Breast epithelium (tissue), 4 donors: ENCODE measurements at places on chromosomes 7 and 10. TPM values are rescaled to one million over a fixed set of nuclear protein-coding genes. Genes with fewer than 3 reads are reported as not detected.
A peak's percentile ranks its signal among the peaks of the same experiment; 100 is the strongest.

GRCh38 chr7:47647181-47647917 is 65.4 kb upstream of the TNS3 start:
- no peak for DNase-seq

Gene CYP17A1
- not detected for total RNA-seq

DNA sequence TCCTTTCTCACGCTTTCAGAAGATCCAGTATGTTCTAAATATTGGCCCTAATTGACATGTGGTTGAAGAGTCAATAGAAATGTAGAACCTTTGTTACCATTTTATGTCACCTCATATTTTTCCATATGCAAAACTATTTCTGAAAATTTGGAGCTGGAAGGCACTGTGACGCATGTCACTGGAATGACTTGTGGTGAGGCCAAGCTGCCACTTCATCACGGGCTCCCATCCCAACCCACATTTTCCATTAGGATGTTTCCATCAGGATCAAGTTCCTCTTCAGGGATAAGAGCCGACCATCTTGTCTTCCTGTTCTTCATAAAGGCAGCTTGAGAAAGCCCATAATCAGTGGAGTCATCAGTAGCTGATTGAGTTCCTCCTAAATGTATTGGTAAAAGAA is 1241.7 kb downstream of the GATA3 start:
- DNase-seq = no peak

Gene CPXM2
- 16.7 TPM for total RNA-seq

- peak; percentile 54 for DNase-seq
Observed at GRCh38 chr10:10911471-10911921, 106.2 kb upstream of the CELF2 start.

Gene HTRA1
- 152 TPM for total RNA-seq

DNA sequence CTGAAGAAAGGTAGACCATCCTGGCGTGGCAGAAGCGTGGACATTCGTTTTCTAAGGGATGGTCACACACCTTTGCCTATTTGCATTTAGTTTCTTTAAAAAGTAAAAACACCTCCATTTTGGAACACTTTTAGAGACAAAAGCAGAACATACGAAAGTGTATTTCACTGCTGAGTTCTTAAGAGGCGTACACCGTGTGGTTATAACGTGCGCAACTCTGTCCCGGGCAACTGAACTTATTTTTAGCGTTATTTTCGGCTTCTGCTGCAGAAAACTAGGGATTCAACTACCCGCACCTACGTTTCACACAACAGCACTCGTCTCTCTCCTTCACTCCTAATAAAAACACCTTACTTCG is 557 bp upstream of the LSM8 start:
- DNase-seq = no peak

Gene GJD4
- not detected for total RNA-seq

DNA sequence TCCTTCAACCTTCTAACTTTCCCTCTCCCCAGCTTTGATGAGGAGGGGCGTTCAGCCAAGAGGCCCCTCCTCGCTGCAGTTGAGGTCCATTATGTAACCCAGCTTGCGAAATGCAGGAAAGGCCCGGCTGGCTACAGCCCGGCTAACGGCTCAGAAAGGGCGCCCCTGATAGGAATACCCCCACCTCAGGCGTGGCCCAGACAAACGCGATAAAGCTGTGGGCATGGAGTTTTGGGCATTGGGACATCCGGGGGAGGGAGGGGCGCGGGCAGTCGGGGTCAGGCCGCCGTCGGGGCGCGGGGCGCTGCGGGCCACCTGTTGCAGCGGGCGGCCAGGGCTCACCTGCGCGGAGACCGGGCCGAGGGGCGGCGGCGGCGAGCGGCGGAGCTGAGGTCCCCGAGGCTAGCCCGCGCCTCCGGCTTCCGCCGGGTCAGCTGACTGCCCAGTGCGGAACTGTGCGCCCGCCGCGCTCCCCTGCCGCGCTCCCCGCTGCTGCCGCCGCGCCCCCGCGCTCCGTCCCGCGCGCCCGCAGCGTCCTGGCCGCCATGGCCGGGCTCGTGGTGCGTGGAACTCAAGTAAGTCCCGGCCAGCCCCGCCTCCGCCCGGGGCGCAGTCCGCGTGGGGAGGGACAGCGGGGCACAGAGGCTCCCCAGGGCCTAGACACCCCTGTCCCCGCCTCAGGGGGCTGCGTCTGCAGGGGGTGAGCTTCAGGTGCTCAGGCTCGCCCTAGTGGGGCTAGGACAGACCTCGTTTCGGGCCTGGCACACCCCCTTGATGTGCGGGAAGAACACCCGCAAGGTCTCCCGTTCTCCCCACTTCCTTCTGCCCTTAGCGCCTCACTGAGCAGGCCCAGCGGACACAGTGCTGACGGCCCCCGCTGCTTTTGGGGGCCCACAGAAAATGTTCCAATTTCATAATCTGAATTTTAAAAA is at the start of gene LRMDA:
LRMDA (plus strand) TSS at position 445 of the 932 bp plus-strand sequence.
- no peak for DNase-seq

Gene TIAL1
- total RNA-seq = 73.3 TPM

GRCh38 chr10:29829776-29830175 is 195.0 kb upstream of the SVIL start:
- no peak for DNase-seq

DNA sequence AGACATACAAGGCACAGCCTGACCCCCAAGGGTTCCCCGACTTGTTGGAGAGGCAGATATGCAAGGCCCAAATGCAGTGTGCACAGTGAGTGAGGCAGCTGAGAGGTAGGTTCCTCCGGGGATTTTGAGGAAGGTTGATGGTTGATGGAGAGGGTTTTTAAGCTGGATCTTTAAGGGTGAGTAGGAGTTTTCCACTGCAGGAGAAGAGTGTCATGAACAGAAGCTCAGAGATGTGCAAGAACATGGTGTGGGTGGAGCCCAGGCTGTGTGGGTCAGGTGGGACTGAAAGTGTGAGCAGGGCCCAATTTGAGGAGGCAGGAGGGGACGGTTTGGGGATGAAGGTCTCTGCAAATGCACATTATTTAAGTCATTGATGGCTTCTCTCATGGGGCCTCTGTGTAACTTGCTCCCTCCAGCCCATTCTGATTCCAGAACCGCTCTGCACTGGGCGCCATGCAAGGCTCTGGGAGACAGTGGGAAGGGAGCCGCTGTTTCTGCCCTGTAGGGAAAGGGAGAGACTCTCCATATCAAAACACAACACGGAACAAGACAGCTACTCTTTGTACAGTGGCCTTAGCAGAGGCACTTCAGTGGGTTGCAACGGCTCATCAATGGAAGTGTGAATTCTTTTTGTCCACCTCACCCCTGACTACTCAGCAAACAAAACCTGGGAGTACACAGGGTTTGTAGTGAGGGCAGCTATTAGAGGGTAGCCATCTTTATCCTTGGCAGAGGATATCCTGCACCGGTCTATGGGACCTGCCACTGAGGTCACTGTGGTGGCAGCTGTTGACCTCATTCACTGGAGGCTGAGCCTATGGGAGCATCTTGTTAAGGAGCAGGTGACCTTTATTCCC is 29.7 kb downstream of the RAMP3 start:
- peak; percentile 10 for DNase-seq

Gene DPY19L1
- total RNA-seq = 17.4 TPM

GRCh38 chr10:1732564-1732996 is 4.7 kb downstream of the ADARB2 start:
- DNase-seq = no peak

DNA sequence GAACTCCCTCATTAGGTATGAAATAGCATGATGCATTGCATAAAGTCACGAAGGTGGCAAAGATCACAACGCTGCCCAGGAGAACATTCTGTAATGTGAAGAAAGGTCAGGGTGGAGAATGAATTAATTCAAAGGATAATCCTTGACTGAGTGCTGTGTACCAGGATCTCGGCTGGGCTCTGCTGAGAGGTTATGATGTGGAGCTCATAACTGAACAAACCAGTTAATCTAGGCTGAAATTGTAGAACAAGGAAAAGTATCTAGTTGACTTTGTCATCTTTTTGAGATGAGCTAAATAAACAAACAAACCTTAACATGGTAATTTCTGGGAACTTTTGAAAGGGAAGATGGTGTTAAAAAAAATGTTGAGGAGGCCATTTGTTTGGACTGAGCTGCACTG is 6.1 kb downstream of the MSMB start:
- no peak for DNase-seq

- no peak for DNase-seq
Observed at GRCh38 chr7:70190281-70190680, 592.0 kb downstream of the AUTS2 start.

Gene SLC26A5
- total RNA-seq = 3.6 TPM

DNA sequence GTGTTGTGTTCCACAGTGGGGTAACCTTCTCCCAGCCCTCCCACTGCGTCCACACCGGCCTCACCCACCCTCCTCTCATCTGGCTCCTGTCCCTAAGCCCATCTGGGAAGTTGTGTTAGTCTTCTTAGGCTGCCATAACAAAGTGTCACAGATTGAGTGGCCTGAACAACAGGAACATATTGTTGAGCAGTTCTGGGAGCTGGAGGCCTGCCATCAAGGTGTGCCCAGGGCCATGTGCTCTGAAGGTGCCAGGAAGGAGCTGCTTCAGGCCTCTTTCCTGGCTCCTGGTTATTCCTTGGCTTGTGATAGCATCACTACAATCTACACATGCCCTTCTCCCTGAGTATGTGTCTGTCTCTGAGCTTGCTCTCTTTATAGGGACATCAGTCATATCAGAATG is 327.6 kb upstream of the COBL start:
- DNase-seq = no peak

GRCh38 chr7:24457219-24457558 is 116.1 kb upstream of the PALS2 start:
- no peak for DNase-seq

Gene PON3
- 5.9 TPM for total RNA-seq

Gene UTF1
- total RNA-seq = not detected

- DNase-seq = no peak
Observed at GRCh38 chr10:72981882-72982529, 27.4 kb upstream of the PLA2G12B start.

- DNase-seq = no peak
Observed at GRCh38 chr7:151899513-151900360, 22.8 kb upstream of the PRKAG2 start.

DNA sequence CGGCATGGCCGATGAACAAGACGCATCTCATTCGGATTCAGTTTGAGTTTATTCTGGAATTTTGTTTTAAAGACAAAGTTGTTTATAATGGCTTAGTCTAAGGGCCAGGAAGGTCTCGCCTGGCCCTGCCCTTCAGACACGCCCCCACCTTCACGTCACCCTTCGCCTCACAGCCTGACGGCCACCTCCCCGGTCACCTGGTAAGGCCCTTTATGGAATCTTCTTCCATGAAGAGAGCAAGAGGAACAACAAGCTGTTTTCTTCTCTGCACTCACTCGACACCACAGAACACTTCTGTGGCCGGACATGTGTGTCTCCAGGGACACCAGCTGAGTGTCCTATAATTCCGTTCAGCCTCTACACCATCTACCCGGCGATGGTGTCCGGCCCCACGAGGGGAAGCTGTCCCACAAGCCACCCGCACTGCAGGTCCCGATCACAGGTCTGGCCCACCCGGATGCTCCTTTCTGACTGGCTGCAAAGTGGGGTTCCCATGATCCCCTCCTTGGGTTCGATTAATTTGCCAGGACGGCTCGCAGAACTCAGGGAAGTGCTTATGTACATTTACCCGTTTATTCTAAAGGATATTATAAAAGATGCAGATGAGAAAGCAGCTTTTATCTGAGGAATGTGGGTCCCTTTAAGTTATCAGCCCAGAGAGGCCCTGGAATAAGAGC is 17.4 kb upstream of the KNDC1 start:
- peak; percentile 38 for DNase-seq

DNA sequence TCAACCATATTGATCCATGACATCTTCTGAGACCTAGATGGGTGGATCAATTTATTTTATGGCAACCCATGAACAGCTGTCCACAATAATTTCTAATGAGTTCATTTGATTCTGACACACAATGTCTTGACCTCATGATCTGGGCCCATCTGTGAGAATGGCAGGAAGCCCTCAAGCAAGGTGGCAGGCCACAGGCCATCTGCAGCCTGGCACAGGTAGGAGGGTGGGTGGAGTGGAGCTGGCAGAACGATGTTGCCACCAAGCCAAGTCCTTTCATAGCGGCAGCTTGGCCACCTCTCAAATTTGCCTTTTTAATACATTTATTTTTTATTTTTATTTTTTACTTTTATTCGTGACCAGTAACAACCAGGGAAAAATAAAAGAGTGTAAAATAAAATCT is 1181.6 kb upstream of the SORCS1 start:
- DNase-seq = no peak

DNA sequence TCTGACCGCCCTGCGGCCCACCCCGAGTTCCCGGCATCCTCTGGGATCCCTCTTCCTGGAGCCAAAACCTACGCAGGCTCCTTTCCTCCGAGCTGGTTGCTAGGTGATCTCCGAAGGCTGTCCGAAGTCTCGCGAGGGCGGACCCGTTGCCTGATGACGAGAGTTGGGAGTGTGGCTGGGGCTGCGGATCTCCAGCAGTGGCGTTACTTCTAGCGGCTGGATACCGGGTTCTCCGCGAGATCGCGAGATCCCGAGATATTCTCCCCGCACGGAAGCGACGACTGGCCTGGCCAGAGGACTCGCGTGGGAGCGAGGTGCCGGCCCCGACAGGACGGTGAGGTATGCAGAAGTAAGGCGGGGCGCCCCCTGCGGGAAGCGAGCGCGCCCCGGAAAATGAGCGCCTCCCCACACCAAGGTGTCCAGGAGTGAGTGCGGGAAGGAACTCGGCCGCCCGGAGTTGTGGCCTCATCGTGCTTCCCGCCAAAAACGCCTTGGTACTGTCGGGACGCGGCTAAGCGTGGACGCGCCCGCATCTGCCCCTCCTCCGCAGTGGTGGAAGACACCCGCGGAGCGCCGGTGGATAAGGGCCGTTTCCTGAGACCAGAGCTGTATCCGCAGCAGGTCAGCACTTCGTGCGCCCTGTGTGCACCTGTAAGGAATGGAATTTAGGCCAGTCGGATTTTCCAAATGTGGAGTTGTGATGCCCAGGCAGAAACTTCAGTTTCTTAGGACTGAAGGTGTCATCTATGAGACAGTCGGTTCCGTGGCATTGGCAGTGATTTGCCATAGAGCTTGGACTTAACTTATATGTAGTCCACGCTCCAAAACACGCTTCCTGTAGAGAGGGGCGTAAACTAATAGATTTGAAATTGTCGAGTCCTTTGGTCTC is at the start of gene AGBL3:
AGBL3 (plus strand) TSS at position 146 of the 889 bp plus-strand sequence. CDS start 1,426 bp downstream, outside the sequence.
- DNase-seq = peak; percentile 93

Gene NCF1
- total RNA-seq = 5.0 TPM
